ENCODE measurements at places on chromosomes 2 and 18. TPM values are rescaled to one million over a fixed set of nuclear protein-coding genes. Genes with fewer than 3 reads are reported as not detected.

B3GNT2 gene
- total RNA-seq: 42.4 TPM

DPP4 gene
- 5.1 TPM for total RNA-seq

GPR39 gene
- total RNA-seq: 53.2 TPM

BMP10 gene
- total RNA-seq: not detected

KLHL41 gene
- 3.5 TPM for total RNA-seq
